ENCODE measurements at places on chromosomes 3 and 15.

- no peak for DNase-seq
Measured at GRCh38 chr3:111604119-111604518, 9.0 kb upstream of the ZBED2 start.

DNA sequence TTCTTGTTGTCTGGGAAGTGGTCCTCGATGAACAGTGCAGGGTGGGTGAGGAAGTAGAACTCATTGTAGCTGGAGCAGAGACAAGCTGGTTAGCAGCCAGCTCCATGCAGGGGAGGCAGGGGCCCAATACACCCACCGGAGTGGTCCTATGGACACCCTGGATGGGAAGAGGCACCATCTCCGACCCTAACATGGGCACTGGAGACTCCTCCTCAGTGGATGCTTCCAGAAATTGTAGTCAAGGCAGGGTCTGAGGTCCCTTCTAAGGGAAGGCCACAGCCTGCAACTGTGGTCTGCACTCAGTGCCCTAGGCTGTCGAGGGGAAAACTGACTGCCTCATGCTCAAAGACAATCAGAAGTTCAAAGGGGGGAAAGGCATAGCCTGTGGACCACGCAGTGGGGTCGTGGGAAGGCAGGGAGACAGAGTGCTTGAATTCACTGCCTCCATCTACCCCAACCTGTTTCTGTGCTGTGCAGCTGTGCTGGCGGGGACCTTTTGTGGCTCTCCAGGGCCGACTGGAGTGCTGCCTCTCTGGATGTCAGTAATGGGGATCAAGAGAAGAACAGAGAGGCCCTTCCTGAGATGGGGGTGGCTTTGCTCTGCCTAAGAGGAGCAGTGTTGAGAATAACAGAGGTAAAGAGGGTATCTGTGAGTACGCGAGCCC is 41.9 kb downstream of the KY start:
- DNase-seq = no peak

DNA sequence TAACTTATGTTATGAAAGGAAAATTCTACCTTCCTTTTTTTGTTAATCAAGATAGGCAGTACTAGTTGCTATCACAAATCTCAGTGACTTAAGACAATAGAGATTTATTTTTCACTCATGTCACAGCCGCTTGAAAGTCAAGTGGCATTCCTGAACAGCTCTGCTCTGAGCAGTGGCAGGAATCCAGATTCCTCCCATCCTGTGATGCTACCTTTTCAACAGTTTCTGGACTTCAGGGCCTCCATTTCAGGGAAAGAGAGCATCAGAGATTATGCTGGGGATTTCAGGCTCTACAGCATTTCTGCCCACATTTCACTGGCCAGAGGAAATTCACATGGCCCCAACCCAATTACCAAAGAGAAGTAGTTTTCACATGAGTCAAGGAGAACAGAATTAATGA is 83.4 kb downstream of the IL1RAP start:
- DNase-seq = no peak

- DNase-seq = no peak
Measured at GRCh38 chr15:41688671-41689070, 28.5 kb downstream of the MGA start.

GRCh38 chr3:153079386-153079785 is 82.6 kb upstream of the RAP2B start:
- DNase-seq = no peak

- DNase-seq = no peak
Measured at GRCh38 chr15:38680775-38681174, 116.2 kb upstream of the RASGRP1 start.

DNA sequence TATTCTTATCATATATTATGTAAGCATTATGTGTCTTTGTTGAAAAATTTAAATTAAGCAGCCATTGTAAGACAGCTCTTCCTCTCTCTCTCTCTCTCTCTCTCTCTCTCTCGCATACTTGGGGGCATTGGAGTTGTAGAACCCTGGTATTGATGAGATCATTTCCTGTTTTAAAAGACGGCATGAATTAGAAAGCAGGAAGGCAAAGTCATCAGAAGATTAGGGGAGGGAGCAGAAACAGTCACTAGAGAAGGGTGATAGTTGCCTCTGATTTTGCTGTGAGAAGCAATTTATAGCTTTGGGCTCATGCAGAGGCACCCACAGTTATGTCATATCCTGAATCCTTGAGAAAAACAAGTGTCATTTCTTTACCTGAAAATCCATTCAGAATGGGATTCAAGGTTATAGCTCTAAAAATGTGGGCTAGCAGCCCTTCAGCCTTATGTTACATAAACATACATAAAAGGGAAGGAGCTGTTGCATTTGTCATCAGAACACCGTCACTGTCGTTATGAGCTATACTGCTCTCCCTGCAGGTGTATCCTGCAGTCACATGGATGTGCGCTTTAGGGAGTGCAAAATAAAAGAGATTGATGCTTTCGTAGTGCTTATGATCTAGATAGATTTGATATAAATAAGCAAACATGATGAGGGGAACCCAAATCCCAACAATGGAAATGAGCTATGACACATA is 213.8 kb downstream of the NR1D2 start:
- DNase-seq = no peak

- DNase-seq = no peak
Measured at GRCh38 chr3:127366383-127366782, 78.5 kb upstream of the PRR20G start.

DNA sequence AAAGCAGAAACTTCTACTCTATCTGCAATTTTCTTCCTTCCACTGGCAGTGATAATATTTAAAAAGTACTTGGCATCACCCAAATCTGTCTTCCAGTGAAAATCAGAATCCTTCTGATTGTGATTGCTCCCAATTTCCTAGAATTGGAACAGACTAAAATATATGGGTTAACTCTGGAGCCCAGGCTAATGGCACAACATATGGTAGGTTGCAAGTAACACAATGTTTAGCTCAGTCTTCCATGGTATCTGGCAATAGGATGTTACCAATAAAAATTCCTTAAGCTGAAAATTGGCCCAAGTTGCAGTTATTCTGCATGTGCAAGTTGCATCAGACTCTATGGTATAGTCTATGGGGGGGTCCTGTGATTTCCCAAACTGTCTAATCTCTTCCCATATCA is 273.5 kb upstream of the ADAMTS9 start:
- DNase-seq = no peak

DNA sequence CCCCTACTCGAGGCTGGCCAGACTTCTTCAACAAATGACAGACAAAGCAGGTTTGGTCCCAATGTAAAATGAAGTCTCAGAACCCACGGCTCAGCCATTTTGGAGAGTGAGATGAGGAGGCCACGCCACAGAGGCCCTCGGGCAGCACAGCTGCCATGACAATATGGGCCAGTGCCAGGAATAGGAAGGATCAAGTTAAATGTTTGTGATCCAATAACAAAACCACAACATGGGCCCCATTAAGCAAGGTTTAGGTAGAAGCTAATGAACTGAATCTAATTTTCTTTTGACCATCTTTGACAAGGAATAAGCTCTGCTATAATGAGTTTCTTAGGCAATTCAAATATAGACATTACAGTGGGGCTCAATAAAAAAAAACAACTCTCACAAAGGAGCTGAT is 52.6 kb downstream of the RFTN1 start:
- DNase-seq = no peak

Data from activated CD8-positive, alpha-beta memory T cell treated with anti-CD3 and anti-CD28 coated beads for 1 hour (primary cell).